ENCODE measurements at places on chromosomes 2 and 18.
A peak's percentile ranks its signal among the peaks of the same experiment; 100 is the strongest.

DNA sequence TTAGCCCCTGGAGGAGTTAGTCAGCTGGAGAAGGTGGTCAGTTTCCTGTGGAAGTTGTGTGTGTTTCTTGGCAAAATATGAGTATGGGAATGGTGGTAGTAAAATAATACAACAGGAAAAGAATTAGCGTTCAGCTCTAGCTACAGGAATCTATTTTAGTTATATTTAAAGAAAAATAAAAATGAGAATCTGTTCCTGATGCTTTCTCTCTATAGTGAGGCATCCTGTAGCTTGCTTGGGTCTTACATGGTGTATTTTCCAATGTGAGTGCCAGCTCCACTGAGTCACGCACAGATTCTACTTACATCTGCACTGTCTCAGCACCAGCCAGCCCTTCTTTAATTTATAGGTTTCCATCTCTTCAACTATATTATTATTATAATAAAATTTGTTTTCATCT, 132.2 kb downstream of the BIRC6 start:
- no peak for DNase-seq

- no peak for DNase-seq
These were observed 152.8 kb downstream of the BCL11A start for GRCh38 chr2:60400462-60401246.

DNA sequence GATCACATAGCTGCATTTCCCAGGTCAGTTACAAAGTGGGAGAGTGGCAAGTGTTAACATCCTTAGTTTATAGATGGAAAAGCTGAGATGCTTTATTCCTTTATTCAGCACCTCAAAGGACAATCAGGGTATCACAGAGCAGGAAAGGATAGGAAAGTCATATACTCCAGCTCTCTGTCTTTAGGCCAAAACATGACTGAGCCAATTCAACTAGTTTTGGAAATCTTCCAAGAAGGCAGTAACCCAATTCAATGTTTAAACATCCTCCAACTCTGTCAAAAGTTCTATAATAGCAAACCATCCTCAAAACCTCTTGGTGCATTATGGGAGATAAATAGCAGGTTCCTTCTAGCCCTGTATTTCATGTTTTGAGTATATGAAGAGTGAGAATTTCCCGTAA, 25.2 kb downstream of the CASP8 start:
- DNase-seq: no peak

DNA sequence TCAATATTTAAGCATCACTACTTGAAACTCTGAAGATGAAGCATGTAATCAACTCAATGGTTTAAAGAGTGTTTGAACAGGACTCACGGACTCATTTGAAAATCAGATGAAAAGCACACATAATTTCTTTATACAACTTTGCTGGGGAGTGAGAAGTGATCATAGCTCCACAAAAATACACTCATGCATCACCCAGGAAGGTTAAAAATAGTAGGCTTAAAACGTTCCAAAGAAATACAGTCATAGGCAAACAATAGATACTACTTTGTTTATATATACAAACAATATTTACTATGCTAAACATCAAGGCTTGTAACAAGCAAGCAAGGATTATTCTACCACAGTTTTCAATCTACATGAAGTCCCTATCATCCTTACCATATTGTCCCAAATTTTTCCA, 11.6 kb downstream of the HNRNPLL start:
- DNase-seq: no peak

DNA sequence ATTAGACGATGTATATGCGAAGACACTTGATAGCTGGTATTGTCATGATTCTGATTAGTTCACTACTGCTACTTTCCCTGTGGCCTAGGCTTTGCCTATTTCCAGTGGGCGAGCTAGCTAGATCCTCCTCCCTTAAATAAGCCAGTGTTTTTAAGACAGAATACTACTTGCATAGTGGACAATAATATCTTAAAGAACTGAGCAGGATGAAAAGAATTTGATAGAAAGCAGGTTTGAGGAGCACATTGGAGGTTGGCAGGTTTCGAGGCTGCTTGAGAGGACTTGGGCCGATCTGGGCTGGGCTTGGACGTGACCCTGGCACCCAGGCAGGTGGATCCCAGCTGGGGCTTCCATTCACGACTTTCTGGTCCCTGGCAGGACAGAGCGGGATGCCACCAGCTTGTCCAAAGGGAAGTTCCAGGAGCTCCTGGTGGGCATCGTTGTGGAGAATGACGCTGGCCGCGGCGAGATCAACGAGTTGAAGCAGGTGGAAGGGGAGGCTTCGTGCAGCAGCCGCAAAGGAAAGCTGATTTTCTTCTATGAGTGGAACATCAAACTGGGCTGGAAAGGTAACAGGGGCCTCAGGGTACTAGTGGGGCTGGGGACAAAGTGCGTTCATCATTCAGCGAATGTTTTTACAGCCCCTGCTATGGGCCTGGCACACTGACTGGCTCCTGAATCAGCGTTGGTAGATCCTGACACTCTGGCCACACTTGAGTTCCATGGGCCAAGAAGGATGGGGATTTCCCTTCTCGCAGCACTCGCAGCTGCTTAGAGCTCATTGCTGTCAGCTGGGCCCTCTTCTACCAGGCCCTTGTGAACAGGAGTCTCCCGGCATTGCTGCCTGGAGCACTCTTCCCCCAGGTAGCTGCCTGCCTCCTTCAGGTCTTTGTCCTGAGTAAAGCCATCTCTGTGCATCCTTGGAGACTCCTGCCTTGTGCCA, 16.9 kb downstream of the C2orf74 start:
- no peak for DNase-seq

DNA sequence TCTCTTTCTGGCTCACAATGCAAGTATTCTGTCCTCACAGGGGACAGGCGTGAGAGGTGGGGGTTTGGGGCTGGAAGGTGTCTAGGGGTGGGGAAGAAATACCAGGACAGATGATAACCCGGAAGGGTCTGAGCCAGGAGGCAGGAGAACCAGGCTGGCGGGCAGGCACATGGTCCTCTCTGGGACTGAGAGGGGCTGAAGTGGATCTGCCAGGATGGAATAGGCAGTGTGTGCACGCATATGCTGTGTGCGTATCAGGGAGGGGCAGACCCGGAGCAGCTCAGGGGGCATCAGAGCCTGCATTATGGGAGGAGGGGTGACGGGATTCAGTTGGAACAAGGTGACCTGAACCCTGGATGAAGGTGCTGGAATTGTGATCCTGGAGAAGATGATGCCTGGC, 157.3 kb downstream of the DYSF start:
- DNase-seq: no peak

DNA sequence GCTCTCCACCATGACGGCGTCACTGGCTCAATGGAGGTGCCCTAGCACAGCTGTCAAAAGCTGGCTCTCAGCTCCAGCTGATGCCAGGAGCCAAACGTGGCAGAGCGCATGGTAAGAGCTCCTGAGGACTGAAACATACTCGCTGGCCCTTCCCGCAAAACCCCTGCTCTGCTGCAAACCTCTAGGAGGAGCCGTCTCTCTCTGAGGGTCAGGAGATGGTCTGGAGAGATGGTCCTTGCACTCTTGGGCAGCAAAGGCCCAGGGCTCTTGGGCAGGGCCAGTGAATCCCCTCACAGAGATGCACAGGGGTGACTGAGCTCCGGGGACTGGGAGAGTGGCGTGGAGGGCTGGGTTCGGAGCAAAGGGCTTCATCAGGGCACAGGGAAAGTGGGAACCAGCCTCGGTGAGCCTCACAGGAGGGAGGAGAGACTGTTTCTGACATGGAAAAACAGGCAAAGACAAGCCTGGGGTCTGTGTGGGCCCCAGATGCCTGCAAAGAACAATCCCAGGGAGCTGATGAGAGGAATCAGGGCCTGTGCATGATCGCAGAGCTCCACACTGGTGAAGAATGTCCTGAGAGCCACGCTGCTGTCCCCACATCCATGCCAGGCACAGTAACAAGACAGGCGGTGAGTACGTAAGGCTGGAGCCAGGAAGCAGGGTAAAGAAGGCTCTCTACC, 17.2 kb downstream of the SNORC start:
- DNase-seq: peak; percentile 47

All from iPS-NIHi11 (cell line).